Skeletal muscle cell (primary cell): ENCODE measurements at places on chromosomes 2 and 18.

GRCh38 chr2:105242286-105242993 is 897 bp downstream of the GPR45 start:
- DNase-seq = no peak

- DNase-seq = no peak
Observed at GRCh38 chr2:170467568-170468422, 247.3 kb upstream of the SP5 start.

- DNase-seq = no peak
Observed at GRCh38 chr2:72570413-72570812, 255.4 kb downstream of the EXOC6B start.

- DNase-seq = no peak
Observed at GRCh38 chr2:97770445-97770844, 57.1 kb downstream of the ZAP70 start.

DNA sequence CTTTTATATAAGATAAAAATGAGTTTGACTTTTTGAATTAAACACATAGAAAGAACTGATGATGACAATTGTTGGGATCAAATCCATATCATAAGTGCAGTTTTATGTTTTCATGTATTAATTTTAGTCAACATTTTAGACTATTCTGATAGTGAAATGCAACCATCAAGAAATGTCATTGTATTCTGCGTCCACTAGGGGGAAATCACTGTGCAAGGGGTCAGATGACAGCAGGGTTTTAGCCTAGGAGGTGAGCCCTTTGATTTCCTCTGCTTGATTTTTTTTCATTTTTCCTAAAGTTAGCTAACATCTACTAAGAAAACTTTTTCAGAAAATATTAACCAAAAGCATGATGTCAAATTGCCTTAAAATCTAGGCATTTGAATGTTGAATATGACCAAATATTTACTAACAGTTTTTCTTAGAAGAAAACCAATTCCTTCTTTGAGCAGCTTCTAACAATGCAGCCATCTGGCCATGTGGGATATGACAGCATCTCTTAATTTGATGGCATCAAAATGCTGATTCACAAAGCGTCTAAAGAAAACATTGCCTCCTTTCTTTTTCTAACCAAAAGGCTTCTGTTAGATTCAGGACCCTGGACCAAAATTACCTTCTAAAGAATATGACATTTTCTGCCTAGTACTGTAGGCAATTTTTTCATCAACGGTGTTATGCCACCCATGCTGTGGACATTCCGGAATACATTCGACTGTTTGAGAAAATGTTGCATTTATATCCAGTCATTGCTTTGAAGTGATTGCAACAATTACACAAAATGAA is 141.5 kb downstream of the SPHKAP start:
- DNase-seq = no peak

DNA sequence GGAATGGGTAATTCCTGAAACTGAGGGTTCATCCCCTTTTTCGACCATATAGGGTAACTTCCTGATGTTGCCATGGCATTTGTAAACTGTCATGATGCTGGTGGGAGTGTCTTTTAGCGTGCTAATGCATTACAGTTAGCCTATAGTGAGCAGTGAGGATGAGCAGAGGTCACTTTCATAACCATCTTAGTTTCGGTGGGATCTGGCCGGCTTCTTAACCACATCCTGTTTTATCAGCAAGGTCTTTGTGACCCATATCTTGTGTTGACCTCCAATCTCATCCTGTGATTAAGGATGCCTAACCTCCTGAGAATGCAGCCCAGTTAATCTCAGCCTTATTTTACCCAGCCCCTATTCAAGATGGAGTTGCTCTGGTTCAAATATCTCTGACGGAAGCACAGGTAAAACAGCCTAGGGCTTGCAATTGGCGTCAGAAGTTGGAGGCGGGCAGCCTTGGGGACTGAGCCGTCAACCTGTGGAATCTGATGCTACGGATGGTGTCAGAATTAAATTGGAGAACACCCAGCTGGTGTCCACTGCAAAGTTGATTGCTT is 19.5 kb downstream of the RALBP1 start:
- DNase-seq = no peak

- no peak for DNase-seq
Observed at GRCh38 chr2:188727846-188728245, 246.3 kb upstream of the COL3A1 start.

DNA sequence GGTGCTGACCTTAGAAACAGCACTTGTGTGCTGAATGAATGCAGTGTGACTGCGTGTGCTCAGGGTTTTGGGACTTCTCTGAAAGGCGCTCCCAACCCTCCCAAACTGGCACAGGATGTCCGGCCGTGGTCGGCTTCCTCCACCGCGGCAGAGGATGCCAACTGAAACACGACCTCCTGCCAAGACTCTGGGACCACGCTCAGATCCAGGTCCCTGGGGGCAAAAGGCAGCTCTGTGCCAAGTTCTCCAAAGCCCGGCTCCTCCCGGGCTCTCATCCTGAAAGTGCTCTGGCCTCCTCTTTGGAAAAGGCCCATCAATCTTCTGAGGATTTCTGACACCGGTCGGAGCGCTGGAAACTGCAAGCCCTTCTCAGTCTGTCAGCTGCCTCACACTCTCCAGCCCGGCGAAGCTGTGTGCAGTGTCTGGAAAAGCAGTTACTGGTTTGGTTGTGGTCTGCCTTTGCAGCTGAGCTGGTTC is 32.3 kb upstream of the ZBTB7C start:
- no peak for DNase-seq

DNA sequence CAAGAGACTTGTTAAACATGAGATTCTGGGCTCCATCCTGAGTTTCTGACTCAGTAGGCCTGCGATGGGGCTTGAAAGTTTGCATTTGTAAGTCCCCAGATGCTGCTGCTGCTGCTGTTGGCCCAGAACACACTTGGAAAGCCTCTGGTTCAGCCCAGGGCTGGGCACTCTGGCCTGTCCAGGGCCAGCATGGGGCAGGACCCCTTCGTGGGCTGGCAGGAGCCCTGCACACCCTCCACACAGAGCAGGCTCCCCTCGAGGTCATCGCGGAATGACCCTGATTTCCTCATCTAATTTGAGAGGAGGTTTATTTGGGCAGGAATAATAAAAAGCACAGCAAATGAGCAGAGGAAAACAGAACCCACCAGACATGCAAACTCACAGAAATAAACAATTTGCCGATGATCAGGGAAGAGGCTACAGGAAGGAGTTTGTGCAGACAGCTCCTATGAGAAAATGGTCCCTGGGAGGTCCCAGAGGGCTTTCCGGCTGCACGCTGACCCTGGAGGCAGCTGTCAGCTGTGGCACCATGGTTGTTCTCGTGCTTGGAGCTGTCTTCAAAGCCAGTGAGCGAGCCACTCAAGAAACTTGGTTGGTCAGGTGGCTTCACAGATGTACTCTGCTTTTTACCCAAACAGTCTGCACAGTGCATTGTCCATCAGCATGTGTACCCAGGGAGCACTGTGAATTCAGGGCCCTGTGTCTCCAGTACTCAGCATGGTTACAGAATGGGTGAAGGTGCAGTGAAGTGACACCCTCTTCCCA is 119.3 kb downstream of the GLI2 start:
- no peak for DNase-seq

GRCh38 chr18:40685219-40685618 is 1269.8 kb upstream of the PIK3C3 start:
- DNase-seq = no peak

DNA sequence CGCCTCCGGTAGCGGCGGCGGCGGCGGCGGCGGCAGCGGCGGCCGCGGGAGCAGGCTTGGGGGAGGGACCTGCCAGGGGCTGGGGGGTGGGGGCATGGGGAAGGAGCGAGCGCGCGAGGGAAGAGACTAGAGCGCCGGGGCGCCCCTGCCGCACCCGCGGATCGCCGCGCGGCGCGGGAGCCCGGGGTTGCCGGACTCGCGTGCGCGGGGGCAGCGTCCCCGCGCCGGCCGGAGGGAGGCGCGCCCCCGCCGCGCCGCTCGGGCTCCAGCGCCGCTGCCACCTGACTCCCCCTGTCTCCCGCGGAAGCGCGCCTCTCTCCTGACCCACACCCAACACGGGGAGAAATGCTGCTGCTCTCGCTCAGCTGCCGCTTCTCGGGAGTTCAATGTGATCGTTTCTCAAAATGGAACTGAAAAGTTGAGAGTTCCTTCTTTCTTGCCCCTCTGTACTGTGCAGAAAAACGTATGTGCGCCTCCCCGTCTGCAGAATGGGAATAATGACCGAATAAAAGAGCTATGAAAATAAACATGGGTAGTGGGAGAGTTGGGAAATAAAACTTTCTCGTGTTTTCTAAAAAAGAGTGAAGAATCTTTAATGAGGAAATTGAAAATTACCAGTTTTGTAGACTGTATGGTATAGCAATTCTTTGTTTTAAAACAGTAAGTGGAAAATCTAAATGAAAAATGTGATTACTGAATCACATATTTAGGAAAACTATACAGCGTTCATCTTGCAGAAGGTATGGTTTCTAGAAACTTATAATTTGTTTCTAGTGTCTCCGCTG is 455 bp upstream of the TLK1 start:
- DNase-seq = peak; percentile 19

- no peak for DNase-seq
Observed at GRCh38 chr2:32997705-32998104, 51.0 kb downstream of the LTBP1 start.

DNA sequence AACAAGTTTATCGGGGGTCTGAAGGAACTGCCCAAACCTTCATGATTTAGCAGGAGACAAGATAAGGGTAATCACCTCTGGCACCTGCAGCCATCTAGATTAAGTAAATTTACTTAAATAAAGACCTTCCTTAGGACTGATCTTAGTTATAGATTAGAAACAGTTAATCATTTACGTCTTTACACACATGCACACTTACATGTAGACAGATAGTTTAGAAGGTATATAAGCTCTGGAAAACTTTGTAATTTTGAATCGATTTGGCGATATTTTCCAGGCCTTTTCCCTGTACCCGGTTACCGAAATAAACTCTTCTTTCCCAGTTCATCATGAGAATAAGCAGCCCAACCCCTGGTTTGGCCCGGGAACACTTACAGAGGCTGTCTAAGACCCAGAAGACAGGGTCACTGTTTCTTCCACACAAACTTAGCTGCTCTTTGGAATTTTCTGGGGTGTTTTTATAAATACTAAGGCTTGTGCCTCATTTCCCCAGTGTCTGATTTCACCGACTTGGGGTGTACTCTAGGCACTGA is 560 bp upstream of the SKA1 start:
- no peak for DNase-seq

DNA sequence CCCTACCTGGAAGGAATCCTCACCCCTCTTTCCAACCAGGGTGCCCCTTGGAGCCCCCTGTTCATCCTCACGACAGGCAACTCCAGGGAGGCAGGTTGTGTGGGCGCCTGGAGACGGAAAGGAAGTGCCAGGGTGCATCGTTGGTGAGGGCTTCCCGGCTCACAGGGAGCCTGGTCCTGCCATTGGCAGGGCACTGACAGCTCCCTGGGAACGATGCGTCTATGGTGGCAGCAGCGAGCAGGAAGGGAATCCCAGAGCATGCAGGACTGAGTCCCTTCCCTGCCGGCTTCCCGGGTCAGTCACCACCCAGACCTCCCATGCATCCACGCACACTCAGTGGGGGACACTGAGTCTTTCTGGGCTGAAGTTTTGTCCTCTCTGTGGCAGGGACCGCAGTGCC is 117.6 kb downstream of the INHBB start:
- DNase-seq = no peak

DNA sequence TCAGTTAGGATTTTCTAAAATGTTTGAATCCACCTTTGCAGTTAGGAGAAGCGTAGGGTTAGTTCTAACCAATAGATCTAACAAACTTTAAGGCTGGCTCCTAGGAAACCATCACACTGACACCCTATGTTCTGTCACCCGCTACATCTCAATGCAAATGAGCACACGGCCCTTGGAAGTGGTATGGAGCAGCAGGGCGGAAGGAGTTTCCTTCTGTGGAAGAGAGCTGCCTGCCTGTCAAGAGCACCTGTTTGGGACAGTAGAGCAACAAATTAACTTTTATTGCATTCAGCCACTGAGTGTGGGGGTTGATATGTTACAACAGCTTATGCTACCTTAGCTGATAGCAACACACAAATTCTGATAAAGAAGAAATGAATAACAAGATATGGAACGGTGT is 306.9 kb upstream of the RAB6C start:
- no peak for DNase-seq

DNA sequence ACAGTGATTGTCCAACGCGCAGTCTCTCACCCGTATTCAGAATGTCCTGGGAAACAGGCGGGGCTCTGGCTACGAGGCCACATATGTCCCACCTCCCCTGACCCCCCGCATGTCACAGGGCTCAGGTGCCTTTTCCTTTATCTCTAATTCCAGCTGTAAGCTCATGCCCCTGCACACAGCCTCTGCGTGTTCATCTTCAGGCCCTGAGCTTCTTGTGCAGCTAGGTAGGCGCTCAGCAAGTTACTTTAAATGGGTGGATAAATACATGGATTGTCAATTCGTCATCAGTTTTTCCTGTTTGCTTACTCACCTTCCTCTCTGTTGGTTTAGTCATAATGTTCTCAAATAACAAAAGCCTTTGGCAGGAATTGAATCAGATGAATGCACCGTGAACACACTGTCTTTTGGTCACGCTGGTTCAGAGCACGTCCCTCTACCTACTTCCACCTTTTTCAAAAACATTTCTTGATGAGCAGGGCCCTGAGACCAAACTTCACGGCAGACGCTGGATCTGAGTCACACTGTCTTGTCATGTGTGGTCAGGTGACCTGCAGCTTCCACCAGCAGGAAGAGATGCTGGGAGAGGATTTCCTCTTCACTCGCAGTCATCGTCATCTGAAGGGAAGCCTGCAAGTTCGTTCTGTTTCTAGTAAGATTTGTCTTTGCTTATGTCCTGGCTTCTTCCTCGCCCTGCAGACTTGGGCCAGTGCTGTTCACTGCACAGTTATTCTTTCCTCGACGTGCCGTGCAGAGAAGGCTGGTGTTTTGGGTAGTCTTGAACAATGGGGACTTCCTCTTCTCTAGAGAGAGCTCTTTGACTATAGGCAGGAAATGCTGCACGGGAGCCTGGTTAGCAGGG is 138.1 kb downstream of the PTGR3 start:
- peak; percentile 48 for DNase-seq

DNA sequence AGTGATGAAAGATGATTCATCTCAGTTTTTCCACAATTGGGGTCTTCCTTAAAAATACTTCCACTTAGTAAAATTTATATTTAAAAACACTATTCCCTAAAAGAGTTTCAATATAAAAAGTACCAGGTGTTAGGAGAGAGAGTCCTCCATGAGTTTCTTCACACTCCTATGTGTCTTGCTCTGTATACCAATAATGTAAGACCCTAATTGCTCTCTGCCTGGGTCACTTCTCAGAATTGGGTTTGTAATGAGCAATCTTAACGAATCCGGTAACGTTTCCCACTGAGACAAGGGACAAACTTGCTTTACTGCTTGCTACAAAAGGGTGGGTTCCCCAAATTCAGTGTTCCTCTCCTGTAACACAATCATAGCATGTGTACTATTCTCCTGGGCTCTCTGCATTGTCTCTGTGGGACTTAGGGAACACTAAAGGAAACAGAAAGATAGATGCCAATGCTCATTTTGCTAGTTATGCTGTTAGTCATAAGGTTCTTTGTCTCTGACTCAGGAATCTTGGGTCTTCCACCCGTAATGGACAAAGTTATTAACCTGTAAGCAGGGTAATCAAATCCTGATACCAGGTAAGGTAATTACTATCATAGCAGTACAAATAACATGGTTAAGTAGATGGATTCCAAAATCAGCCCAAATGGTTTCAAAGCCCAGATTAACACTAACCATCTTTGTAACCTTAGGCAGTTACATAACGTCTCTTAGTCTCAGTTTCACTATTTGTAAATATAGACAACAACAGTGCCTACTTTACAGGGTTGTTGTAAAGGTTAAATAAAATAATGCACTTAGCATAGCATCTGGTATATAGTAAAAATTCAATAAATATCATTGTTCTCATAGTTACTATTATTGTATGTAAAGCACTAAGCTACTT is 46.3 kb downstream of the ITSN2 start:
- no peak for DNase-seq
